ENCODE measurements at places on chromosomes 7 and 10.
A peak's percentile ranks its signal among the peaks of the same experiment; 100 is the strongest.

GRCh38 chr10:65350611-65351010 is 1575.2 kb upstream of the LRRTM3 start:
- DNase-seq, result no peak

DNA sequence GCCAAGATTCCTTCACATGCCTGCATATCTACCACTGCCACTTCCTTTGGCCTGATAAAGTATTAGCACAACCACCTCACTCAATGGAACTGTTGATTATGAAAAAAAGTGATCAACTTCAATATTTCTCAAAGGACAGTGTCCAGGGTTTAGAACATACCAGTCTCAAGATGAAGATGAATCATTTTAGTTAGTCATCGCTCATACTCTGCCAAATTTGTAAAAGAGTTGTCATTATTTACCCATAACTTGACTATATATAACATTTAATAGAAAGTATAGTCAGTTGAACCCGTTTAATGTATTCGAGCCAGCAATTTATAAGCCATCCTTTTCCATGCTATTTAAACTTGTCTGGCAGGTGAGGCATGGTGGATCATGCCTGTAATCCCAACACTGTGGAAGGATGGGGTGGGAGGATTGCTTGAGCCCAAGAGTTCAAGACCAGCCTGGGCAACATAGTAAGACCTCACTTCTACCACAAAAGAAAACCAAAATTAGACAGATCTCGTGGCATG is 33.2 kb downstream of the SPAM1 start:
- no peak for DNase-seq

DNA sequence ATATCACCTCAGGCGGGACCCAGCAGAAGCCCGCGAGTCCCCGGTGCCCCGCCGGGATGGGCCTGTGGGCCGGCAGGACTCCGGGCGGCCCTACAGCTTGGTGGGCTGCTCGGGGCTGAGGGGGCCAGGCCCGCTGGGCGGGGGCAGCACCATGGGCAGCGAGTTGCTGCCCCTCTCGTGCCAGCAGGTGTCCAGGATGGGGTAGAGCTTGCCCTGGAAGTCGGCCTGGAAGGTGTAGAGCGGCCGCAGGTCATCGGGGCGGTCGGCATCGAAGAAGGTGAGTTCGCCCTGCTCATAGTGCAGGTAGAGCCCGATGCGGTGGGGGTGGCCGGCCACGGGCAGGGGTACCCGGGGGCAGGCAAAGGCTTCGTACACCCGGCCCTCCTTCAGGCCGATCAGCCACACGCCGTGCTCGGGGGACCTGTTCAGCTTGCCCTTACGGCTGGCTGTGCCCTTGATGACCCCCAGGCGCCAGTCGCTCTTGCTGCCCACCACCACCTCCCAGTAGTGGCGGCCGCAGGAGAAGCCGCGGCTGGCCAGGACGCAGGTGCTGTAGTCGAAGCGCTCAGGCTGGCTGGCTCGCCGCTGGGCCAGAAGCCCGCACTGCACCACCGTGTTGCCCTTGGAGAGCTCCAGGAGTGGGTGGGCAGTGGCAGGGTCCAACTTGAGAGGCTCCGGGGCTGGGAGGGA is 4.3 kb upstream of the NSUN5 start:
- DNase-seq, result no peak

GRCh38 chr7:17912536-17913235 is 27.6 kb downstream of the SNX13 start:
- no peak for DNase-seq

GRCh38 chr7:107064255-107064654 is 19.8 kb downstream of the PRKAR2B start:
- DNase-seq, result no peak

DNA sequence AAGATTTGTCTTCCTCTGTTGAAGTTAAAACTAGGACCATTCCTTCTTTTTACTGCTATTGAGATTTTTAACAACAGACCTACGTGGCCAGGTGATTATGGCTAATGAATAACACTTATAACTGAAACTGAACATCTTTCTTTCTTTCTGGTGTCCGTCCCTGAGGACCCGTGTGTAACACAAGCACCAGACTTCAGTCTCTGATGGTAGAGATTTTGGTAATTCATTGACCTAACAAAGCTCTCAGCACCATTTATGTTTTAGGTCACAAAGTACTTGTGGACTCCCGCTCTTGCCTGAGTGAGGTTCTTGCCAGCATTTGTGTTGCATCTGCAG is 40.4 kb upstream of the TMEM229A start:
- DNase-seq, result no peak

DNA sequence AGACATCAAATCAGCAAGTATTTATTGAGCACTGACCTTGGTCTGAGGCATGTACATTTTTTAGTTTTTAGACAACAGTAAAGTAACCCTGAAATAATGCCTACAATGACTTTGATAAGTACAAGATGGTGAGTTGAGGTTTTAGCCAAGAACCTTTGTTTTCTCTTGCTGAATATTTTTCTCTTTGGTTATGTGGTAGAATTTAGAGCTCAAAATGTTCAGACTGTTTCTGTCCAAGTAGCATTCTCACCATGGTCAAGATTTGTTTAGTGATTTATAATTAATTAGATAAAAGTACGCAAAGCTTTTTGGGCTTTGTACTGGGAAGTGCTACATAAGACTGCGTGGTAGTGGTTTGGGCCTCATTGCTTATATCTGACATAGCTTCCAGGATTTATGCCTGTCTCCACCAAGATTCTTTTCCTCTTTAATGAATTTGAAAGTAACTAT is 102.4 kb downstream of the KAT6B start:
- no peak for DNase-seq

DNA sequence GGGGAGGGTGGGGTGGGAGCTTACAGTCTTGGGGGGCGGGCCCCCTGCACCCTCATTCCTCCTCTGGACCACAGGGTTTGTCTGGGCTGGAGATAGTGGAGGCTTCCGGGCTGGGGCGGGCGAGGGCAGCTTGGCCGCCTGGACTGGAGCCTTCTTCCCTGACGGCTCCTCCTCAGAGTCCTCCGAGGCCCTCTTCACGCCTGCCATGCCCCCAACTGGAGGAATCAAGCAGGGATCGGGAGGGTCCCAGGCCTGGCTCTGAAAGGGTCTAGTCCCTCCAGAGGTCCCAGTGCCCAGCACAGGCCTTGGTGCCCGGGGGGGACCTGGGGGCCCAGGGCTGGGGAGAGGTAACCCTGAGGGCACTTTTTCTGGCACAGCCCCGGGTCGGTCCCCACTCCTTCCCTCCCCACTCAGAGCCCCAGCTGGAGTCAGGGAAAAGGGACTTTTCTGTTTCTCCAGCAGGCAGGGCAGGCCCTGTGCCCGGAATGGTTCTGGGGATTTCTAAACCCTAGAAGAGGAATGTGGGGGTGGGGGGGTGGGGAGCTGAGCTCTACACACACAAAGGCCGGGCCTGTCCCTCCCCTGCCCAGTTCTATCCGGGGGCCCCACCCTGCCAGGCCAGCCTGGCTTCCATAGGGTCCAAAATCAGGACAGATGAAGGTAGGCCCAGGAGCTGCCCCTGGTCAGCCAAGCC is 11.6 kb downstream of the MICALL2 start:
- no peak for DNase-seq

GRCh38 chr10:124149189-124150042 is 56.0 kb upstream of the CHST15 start:
- DNase-seq, result no peak

- no peak for DNase-seq
These were observed 4.9 kb upstream of the PPIA start for GRCh38 chr7:44791278-44792219.

GRCh38 chr7:102258749-102259107 is 27.9 kb upstream of the SH2B2 start:
- DNase-seq, result no peak

GRCh38 chr7:1533255-1533546 is 2.7 kb downstream of the MAFK start:
- DNase-seq, result no peak

DNA sequence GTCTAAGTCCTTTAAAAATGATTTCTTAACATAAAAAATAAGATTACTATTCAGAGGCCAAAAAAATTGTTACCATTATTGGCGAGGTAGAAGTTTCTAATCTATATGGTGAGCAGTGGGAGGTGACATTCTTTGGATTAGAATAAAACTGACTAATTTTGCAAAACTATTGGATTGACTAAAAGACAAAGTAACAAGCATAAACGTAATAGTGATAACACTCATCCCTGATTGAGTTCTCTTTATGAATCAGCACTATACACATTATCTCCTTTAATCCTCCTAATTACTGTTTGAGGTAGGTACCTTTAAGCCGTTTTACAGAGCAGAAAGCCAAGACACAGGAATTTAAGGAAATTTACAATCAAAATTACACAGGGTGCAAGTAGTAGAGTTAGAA is 139.2 kb upstream of the NRP1 start:
- no peak for DNase-seq

GRCh38 chr10:88954458-88955083 is 2.0 kb upstream of the ACTA2 start:
- DNase-seq, result no peak

- DNase-seq, result no peak
These were observed 165.0 kb upstream of the ASAH2 start for GRCh38 chr10:50416181-50416824.

GRCh38 chr10:1564791-1565190 is 172.5 kb downstream of the ADARB2 start:
- DNase-seq, result no peak

DNA sequence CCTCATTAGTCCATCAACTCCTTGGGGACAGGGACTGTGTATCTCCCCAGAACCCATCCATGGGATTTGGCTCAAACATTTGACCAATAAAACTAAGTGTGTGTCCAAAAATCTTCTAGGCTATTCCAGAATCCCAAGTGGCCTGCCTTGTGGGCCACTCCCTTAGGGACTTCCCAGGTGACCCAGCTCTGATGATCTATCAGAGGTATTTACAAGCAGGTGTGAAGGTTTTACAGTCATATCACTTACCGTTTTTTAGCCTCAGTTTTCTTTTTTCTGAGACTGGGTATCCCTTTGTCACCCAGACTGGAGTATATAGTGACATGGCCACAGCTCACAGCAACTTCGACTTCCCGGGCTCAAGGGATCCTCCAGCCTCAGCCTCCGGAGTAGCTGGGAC is 64.4 kb downstream of the PIP4K2A start:
- DNase-seq, result no peak

DNA sequence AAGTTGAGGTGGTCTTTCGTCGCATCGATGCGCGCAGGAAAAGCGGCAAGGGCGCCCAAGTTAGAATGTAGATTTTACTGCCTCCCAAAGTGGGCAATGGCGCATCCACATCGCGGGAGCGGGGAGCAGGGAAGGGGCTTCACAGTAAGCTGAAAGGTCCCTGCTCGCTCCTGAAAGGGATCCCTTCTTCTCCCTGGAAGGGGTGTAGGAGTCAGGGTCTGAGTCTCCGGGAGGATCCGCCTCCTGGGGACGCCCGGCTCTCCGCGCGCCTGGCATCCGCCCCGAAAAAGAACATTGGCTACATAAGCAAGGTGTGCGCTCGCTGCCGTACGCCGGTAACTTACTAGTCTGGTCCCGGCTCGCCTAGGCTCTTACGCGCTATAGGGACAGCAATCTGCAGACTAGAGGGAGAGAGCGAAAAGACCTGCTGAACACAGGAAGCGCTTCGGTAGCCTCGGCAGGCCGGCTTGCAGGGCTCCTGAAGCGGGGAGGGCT is 804 bp downstream of the UNC5B start:
- DNase-seq, result peak; percentile 74

- DNase-seq, result no peak
These were observed 19.1 kb downstream of the AUTS2 start for GRCh38 chr7:69617364-69617763.

DNA sequence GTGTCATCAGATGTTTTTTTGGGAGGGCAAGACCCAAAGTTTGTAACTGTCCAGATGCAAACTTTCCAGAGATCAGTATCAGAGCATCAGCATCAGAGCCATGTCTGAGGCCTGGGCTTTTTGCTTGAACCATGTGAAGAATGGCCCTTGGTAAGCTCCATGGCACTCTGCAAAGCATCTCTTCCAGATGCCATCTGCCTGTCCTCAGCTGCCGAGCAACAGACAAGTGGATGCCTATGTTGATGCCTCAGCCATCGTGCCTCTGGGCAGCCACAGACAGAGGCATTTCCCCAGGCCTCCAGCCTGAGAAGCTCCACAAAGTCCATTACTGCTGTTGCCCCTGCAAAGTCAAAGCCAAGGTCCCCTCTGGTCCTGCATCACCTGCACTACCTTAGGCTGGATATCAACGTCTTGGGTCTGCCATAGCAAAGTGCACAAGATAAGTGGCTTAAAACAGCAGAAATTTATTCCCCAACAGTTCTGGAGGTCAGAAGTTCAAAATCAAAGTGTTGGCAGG is 670.2 kb upstream of the MKI67 start:
- DNase-seq, result no peak

DNA sequence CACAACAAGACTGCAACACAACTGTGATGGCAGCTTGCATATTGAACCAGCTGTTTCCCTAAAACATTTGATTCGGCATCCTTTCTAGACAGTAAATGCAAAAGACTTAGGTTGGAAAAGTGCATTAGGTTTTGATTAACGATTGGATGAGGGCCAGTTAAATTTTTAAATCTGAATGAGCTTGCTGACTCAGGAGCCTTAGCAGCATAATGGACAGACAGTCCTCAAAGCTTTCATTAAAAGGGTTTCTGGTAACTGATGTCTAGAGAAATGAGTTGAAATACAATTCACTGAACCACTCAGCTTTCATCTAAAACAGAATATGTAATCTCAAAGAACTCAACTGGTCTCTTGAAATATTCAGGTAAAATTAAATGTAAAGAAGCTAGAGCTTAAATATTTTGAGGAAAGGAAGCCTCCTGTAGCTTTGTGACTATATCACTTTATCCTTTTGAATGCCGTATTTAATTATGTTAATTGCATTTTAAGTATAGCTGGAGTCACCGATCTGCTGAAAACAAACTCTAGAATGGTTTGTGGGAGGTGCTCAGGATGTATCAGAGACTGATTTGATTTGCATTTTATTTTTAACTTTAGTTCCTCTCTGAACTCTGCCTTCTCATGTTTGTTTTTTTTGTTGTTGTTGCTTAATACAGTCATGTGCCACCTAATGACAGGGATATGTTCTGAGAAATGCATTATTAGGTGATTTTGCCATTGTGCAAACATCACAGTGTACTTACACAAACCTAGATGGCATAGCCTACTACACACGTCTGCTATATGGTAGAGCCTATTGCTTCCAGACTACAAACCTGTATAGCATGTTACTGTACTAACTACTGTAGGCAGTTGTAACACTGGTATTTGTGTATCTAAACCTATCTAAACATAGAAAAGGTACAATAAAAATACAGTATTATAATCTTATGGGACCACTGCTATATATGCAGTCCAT is 29.2 kb upstream of the ATRNL1 start:
- no peak for DNase-seq

DNA sequence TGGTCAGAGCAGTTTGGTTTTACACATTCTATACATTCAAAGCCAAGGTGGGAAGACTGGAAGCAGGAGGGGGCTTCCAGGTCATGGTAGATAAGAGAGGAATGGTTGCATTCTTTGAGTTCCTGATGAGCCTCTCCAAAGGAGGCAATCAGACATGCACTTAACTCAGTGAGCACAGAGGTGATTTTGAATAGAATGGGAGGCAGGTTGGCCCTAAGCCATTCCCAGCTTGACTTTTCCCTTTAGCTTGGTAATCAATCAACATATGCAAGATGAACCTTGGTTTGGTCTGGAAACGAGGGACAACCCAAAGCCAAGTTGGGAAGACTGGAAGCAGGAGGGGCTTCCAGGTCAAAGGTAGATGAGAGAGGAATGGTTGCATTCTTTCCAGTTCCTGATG is 31.4 kb downstream of the TCERG1L start:
- no peak for DNase-seq

- DNase-seq, result no peak
These were observed 97.7 kb upstream of the KIF5B start for GRCh38 chr10:32153931-32154330.

- DNase-seq, result no peak
These were observed 56.3 kb upstream of the NCAPG2 start for GRCh38 chr7:158760936-158761335.

- DNase-seq, result no peak
These were observed 60.2 kb upstream of the COMTD1 start for GRCh38 chr10:75295868-75296441.

Data from thyroid gland (tissue), 4 donors.